Esophagus squamous epithelium (tissue), 5 donors: ENCODE measurements at places on chromosomes 7 and 10.

DNA sequence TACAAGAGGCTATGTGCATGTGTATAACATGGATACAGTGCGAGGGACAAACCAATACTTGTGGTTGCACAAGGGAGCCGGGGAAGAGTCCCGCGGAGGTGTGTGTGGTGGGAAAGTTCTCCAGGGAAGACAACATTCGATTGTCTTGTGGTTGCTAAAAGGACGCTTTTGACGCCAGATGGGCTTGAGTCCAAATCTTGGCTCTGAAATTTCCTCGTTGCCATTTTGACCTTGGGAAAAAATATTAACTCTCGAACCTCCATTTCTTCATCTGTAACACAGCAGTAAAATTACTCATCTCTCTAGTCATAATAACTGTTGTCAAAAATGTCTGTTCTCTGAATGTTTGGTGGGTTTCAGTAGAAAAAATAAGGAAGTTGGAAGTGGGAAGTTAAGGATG, 16.5 kb downstream of the PLXDC2 start:
- no peak for DNase-seq

DNA sequence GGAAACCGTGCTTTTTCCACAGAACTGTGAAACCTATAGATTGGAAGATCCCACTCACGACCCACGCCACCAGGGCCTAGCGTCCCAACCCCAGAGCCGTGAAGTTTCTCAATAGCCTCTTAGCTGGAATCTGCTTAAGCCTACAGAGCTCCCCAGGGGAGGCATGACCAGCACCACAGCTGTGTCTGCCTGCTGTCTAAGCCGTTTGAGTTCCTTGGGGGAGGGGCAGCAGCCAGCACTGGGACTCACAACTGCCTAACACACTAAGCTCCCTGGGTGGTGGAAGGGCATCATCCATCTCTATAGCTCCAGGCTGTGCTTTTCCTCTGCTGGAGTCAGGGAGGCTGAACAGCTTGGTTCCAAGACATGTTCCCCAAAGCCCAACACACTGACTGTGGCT, 26.0 kb upstream of the TMEM140 start:
- no peak for DNase-seq

DNA sequence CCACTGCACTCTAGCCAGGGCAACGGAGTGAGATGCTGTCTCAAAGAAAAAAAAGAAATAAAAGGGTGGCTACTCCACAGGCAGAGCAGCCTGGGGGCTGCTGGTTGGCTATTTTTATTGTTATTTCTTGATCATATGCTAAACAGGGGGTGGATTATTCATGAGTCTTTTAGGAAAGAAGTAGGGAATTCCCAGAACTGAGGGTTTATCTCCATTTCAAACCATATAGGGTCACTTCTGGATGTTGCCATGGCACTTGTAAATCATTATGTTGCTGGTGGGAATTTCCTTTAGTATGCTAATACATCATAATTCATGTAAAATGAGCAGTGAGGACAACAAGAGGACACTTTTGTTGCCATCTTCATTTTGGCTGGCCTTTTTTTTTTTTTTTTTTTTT, 52.1 kb upstream of the GHITM start:
- DNase-seq = no peak

DNA sequence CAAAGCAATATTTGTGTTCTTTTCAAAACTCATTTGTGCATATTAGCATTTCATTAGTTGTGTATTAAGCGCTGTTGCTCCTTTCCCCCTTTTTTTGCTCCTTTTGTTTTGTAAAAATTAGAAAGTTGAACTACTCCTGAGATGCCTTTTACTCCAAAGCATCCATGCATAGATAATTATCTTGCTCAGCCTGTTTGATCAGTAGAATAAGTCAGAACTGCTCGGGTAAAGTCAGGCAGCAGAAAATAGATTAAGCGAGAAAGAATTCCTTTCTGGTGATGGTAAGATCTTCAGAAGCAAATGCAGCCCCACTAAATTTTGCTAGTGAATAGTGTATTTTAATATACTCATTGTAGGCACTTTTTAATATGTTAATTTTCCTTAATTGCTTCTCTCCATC, 227.1 kb downstream of the TEX36 start:
- DNase-seq = no peak

GRCh38 chr7:159142730-159143129, 1.9 kb downstream of the VIPR2 start:
- DNase-seq = no peak

GRCh38 chr10:55641601-55642000, 719.5 kb downstream of the ZWINT start:
- DNase-seq = no peak

DNA sequence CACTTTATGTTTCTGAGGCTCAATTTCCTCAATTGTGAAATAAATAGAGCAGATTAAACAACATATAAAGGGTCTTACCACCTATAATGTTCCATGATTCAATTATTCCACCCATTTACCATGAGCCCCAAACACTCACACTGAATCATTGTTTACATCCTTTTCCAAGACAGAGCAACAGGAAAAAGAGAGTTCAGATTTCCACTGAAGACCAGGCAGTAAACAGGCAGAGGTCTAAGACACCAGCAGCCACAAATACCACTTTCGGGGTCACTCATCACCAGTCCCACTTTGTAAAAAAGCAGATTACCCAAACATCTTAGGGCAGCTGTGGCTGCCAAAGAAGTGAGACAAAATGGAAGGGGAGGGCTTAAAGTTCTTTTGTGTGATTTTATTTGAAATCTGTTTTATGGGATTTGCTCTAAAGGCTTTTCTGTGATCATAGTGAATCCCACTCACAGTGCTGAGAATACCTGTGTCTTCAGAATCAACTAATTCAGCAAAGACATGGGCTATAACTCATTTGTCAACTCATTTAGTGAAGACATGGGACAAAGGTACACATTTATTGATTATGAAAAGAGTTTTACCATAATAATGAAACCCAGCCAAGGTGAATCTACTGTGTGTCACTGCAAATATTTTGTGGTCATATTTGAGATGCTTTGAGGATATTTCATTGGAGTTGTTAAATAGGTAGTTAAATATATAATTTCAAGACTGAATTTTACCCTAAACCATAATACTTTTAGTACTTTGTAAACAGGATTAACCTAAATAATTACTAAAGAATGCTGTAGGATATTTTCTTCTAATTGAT, 24.8 kb upstream of the DLD start:
- no peak for DNase-seq

DNA sequence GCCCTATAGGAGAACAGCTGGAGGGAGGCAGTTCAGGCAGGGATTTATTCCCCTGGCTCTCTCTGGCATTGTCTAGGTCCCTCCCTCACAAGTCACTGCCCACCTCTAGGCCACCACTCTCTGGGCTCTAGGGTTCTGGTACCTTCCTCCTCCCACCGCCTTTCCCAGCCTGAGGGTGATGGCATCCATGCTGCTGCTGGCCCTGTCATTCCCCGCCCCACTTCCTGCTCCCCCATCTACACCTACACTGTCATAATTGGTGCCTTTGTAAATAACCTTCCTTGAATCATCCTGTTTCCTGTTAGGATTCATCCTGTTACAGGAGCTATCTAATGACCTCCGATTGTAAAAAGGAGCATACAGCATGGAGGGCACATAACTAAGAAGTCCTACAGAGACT, 303.3 kb upstream of the COBL start:
- no peak for DNase-seq

DNA sequence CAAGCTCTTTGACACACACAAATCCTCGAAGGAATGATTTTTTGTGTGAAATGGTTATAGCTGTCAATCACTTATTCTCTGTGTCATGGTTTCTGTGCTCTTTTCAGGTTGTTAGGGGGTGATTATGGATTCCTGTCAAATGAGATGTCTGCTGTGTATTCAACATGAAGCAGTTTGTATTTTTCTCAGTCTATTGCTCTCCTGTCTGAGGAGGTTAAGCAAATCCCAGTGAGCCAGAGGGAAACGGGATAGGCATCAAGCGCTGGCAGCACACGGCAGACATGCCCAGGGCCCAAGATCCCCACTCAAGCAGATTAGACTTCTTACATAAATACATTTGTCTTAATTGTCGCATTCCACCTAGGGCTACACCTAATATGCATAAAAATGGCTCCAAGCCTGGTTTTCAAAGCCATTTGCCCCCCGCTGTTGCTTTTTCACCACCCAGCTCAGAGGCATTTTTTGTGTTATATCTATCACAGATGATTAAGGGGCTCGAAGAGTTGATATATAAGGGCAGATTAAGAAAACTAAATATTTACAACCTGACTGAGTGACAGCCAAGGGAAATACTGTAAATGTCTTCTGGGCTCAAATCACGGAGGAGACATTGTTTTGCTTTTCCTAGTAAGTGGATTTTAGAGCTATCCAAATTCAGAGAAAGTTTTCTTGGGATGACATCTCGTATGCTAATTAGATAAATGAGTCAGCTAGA, 192.7 kb upstream of the LRGUK start:
- DNase-seq = no peak

GRCh38 chr7:50281680-50282445, 22.7 kb upstream of the IKZF1 start:
- no peak for DNase-seq

GRCh38 chr7:108697254-108697653, 127.6 kb downstream of the DNAJB9 start:
- no peak for DNase-seq

DNA sequence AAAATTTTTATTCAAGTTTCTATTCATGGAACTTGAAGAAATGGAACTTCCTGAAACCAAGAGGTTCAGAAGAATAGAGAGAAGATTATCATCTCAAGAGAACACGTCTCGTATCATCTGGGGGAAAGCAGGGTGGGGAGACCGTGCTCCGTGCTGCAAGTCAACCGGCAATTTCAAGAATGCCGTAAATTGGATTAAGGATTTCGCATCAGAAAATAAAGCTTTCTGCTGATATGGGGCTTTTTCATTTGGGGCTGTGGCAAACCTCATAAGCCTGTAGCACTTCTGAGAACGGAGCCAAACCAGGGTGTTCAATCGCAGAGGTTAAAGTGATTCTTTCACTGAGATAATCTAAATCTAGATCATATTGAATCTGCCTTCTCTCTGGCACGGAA, 150.1 kb upstream of the NPS start:
- DNase-seq = no peak

DNA sequence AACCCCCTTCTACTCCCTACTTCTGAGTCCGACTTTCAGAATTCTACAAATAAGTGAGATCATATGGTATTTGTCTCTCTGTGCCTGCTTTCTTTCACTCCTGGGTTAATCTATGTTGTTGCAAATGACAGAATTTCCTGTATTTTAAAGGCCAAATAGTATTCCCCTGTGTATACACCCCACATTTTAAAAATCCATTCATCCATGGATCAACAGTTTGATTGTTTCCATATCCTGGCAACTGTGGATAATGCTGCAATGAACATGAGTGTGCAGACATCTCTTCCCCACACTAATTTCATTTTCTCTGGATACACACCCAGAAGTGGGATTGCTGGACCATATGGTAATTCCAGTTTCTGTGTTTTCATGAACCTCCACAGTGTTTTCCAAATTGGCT, 225.8 kb upstream of the TCERG1L start:
- no peak for DNase-seq

DNA sequence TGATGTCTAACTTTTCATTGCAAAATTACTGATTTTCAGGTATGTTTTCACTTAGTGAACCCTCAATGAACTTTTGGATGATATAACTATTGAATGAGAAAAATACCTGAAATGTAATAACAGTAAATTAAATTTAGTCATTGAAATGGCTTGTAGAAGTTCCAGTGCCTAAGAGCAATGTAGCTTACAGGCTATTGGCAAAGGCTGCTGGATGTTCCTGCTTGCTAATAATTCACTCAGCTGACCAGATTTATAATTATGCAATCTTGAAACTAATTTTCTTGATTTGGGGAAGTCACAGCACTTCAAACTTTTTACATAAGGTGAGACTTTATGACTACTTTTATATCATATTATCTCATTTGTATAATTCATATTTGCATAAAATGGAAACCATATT, 73.2 kb downstream of the SORBS1 start:
- no peak for DNase-seq

GRCh38 chr7:152423991-152424347, 11.8 kb downstream of the KMT2C start:
- no peak for DNase-seq

DNA sequence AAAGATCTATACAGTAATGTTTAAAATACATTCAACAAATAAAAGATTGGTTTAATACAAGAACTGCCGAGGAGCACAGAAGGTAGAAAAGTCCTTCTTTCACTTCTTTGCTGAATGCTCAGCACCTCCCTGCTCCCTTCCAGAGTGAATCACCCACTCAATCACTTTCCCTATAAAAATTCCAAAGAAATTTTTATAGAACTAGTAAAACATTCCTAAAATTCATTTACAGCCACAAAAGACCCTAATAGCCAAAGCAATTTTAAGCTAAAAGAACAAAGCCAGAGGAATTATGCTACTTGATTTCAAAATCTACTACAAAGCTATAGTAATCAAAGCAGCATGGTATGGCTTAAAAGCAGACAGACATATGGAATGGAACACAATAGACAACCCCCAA, 320.9 kb downstream of the PCLO start:
- no peak for DNase-seq

DNA sequence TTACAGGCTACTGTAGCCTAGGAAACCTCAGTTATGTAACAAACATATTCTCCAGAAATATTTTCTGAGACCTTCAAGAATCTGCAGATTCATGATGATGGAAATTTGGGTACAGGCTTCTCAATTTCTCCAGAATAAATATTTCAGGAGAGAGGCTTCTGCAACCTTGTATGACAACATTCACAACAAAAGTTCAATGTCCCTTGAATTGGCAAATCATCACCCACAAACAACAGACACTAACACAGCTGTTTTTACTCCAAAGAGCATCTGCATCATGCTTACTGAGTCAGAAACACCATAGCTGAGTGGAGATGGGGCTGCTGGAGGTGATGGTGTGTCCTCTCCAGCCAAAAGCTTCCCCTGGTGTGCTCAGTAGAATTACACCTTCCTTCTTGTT, 9.3 kb upstream of the COBL start:
- no peak for DNase-seq

DNA sequence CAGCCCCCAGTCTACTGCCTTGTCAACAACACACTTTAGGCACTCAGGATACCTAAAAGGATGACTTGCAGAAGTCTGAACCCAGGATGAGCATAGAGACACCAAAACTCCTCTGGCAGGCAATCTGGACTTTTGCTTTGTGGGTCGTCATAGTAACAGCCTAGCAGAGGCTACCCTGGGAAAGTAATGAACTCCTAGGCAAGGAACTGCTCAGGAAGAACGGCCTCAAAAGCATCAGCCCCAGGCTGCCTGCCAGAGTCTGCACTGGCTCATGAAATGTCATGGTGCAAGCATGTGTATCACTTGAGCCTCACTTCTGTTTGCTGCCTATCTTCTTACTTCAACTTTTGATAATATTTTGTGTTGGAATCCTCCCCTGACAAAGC, 715.1 kb downstream of the GRID1 start:
- no peak for DNase-seq
